ENCODE measurements at places on chromosomes 3 and 15. TPM values are rescaled to one million over a fixed set of nuclear protein-coding genes. Genes with fewer than 3 reads are reported as not detected.

GRCh38 chr15:58047149-58047548, 18.4 kb downstream of the ALDH1A2 start:
- no peak for DNase-seq

GRCh38 chr15:83605111-83605945, 48.6 kb upstream of the ADAMTSL3 start:
- DNase-seq = peak; percentile 23

DNA sequence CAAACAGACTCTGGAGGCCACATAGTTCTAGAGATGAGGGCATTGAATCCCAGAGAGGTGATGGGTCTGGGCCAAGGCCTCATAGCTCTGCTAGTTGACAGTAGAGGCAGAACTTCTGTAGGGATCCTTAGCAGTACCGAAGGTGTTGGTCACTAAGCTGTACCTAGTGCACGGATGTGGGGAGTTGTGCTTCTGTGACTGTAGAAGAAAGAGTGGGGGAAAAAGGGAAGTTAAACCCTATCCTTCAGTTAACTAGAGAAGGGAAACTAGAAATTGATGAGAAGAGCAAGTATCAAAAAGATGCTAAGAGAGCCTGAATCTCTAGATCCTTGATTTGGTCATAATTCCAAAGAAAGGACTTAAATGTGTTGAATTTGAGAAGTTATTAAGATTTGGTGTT, 186.7 kb downstream of the NFKBIZ start:
- no peak for DNase-seq

- DNase-seq = no peak
Observed at GRCh38 chr3:162558016-162558415, 1061.4 kb downstream of the OTOL1 start.

DNA sequence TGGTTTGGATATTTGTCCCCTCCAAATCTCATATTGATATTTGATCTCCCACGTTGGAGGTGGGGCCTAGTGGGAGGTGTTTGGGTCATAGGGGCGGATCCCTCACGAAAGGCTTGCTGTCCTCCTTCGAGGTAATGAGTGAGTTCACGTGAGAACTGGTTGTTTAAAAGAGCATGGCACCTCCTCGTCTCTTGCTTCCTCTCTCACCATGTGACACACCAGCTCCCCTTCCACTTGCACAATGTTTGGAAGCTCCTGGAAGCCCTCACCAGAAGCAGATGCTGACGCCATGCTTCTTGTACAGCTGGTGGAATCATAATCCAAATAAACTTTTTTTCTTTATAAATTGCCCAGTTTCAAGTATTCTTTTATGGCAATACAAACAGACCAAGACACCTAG, 38.6 kb downstream of the RFTN1 start:
- DNase-seq = no peak

DNA sequence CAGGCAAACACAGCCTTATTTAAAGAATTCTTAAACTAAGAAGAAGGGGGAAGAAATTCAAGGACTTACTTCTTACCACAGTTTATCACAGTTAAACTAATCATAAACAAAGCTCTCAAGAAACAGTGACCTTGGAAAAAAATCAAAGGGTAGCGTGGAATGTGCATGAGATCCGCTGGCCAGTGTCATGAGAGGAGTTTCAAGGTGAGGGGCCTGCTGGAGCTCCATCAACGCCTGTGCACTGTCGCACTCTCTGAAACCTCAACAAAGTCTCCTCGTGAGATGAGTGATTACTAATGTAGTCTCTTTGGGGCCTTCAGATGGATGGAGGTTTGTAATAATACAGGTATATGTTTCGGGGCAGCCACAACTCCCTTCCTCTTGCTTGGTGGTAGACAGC, 28.4 kb upstream of the PRICKLE2 start:
- no peak for DNase-seq

DNA sequence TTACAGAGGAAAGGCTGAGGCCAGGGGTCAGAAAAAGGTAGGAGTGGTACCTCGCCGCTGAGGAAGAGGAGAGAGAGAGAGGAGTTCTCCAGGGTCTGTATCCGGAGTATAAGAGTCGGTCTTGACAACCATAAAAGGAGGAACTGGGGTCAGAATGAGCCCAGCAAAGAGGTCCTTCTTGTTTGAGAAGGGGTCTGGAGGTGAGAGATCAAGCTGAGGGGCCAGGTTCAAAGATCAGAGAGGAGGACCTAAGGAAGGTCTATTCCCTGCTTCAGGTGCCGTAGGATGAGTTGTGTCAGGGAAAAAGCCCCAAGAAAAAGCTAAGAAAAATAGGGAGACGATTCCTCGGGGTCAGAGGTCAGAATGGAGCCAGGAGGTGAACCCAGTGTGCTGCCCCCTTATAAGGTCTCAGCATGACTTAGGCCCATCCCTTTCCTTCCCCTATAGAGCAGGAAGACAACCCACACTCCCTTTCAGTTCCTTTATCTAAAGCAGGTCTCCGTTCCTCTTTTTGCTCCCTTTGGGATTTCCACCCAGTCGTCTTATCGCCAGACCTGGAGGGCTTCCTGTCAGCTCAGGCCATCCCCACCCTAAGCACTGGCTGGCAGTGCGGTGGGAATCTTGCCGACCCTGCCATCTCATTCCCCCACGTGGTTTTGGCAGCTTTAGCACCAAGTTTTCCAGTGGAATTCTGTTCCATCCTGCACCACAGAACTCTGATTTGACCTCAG, 651 bp downstream of the MTMR14 start:
- no peak for DNase-seq

DNA sequence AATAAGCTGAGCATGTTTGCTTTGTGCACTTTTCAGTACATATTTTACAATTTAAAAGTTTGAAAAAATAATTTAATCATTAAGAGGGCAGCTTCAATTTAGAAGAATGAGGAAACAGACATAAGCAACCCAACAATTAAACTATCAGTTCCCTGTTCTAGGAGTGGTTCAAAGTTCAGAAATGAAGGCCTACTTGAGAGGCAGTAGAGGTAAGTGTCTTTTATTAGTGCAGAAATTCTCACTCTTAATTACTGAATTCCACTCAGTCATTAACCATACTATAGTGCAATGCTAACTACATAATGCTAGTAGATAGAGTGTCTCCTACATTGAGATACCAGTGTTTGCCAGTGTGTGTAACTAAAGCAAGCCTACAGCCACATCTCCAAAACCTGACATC, 73.1 kb downstream of the TNIK start:
- no peak for DNase-seq

GRCh38 chr3:112013058-112013783, 14.5 kb downstream of the TAGLN3 start:
- DNase-seq = peak; percentile 67

- DNase-seq = no peak
Observed at GRCh38 chr3:13825821-13826220, 54.0 kb downstream of the WNT7A start.

- no peak for DNase-seq
Observed at GRCh38 chr3:65485826-65486469, 552.8 kb downstream of the MAGI1 start.

DNA sequence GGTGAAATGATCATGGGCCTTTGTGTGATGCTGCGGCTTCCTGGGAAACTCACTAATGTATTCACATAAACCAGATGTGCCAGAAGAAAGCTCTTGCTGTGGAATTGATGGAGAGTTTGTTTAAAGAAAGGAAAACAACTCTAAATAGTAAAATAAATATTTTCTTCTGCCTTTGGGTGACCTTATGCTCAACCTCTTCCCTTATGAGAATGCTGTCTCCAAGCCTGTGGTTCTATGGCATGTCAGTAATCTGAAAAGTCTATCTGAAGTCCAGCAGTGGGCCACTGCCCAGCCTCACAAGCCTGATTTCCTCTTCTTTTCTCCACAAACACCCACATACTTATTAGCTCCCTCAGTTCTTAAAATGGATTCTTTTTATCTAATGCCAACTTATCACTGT, 49.9 kb upstream of the PHLDB2 start:
- no peak for DNase-seq

- no peak for DNase-seq
Observed at GRCh38 chr15:98986281-98986680, 21.3 kb downstream of the PGPEP1L start.

- no peak for DNase-seq
Observed at GRCh38 chr3:27467545-27467944, 16.6 kb downstream of the SLC4A7 start.

DNA sequence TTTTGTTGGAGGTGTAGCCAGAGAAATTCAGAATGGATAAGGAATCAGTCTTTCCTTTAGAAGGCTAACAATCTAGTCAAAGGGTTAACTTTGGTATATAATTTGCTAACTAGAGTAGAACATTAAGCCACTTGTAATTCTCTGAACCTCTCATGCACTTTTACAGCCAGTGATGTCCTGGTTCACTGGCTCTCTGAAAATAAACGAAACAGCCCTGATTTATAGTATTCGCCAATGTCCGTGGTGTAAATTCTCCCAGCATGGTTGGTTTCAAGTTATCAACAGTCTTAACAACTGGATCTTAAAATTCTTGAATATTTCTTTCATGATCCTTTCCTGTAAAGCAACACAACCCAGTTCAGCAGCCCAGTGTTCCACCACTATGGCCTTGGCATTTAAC, 500.4 kb upstream of the CDIN1 start:
- no peak for DNase-seq

- no peak for DNase-seq
Observed at GRCh38 chr3:185999221-185999620, 61.4 kb upstream of the TRA2B start.

- no peak for DNase-seq
Observed at GRCh38 chr3:53489386-53489785, 5.0 kb upstream of the CACNA1D start.

- DNase-seq = no peak
Observed at GRCh38 chr15:89958107-89958805, 42.9 kb upstream of the ZNF710 start.

DNA sequence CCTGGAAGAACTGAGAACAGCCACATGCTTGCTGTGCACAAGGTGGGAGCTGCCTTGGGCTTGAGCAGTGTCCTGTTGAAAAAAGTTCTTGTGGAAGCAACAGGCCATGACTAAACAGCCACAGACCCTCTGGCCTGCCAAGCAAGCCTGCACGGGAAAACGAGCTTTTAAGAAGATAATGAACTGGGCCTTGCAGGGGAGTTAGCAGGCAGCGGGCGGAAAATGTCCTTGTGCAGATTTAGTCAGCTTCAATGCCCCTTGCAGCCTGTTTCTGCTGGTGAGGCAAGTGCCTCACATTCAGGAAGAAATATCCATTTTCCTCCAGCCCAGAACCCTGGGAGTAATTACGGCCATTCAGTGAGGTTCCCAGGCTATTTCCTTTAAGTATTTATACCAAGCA, 126.2 kb upstream of the KLHL25 start:
- no peak for DNase-seq

DNA sequence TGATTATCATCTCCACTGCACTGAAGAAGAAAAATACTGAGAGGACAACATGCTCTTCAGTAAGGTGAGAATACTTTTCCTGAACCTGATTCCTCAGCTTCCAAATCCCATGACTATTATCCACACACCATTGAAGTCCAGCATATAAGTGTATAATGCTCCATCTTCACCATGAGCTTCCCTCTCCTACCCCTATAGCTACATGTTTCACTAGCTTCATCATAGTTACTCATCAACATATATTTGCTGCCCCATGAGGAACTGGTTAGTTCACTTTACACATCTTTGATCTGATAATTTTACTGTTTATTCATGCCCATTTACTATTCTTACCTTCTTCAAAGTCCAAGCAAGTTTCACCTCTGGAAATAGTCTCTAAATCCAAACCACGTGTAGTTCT, 908.5 kb upstream of the SEMA6D start:
- no peak for DNase-seq

DNA sequence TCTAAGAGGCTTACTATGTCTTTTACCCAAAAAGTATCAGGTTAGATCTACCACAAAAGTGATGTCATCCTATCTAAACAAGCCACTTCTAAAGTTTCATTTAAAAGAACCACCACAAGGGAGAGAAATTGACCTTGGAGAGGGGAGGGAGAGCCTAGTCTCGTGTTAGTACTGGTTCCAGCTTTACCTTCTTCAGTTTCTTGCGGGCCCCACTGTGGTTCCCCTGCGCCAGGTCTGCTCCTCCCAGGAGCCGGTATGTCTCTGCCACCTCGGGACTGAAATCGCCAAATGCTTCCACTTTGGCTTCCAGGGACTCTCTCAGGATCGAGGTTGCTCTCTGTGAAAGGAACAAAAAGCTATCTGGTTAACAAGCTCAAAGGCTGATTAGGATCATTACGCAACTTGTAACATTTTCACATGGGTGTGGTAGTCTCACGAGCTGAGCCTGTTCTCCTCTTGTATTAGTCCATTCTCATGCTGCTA, 51.1 kb downstream of the SYNM start:
- no peak for DNase-seq

DNA sequence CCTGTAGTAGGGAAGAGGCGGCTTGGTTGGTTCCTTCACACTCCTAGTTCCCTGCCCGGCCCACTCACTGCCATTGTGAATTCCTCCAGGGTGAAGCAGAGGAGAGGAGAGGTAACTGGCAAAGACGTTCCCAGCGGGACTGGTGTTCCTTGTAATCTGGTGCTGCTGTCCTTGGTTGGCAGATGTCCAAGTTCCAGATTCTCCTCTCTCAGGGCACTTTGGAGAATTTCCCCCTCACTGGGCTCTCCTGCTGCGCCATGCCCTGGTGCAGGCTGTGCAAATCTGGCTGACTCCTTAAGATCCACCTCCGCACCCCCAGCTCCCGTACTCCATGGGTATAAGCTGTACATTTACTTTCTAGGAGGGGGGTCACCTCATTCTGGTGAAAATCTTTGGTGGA, 37.3 kb downstream of the THSD4 start:
- DNase-seq = no peak

GRCh38 chr15:83904107-83905040, 250.5 kb downstream of the ADAMTSL3 start:
- no peak for DNase-seq

GRCh38 chr3:88824666-88825564, 282.5 kb upstream of the EPHA3 start:
- no peak for DNase-seq

DNA sequence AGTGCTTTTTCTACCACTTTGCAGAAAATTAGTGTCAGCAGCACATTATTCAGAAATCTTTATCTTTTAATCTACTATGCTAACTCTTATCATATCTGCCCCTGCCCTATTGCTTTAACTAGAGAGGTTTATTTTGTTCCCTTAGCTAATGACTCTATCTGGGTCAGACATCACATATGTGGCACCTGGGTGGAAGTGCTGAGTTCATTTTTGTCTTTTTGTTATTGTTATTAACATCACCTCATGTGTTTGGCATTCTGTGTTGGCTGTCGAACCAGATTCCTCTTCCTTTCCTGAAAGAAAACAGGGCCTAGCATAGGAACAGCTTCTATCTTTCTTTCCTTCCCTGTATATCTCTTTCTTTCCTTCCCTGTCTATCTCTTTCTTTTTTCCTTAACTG, 100.7 kb downstream of the RBMS3 start:
- DNase-seq = no peak

Gene ABI3BP
- total RNA-seq = not detected

Gene PML
- total RNA-seq = 30.3 TPM

Gene RHCG
- not detected for total RNA-seq

Gene TEX55
- total RNA-seq = not detected

Gene PRSS50
- 0.47 TPM for total RNA-seq

Gene POLQ
- 15.3 TPM for total RNA-seq

Gene GOLGA6L4
- total RNA-seq = 3.6 TPM

Gene INAFM2
- 35.1 TPM for total RNA-seq

Gene TM4SF4
- not detected for total RNA-seq

Gene TF
- total RNA-seq = 0.06 TPM

Gene SLC27A2
- 5.8 TPM for total RNA-seq

Gene TMC3
- total RNA-seq = not detected

Gene ATP2B2
- total RNA-seq = 1.2 TPM

Gene PLA2G4D
- 0.33 TPM for total RNA-seq

Gene GOLGB1
- 27.3 TPM for total RNA-seq

Gene SAMMSON
- total RNA-seq = not detected

Gene IL17RE
- 4.4 TPM for total RNA-seq

Gene THRB
- 3.9 TPM for total RNA-seq

All from H1 (cell line).